Activated naive CD4-positive, alpha-beta T cell treated with anti-CD3 and anti-CD28 coated beads, Interleukin-2, amount 50 U/mL, for 72 hours (primary cell): ENCODE measurements at places on chromosomes 2 and 18.
A peak's percentile ranks its signal among the peaks of the same experiment; 100 is the strongest.

GRCh38 chr2:236855866-236856847 is 229.5 kb upstream of the COPS8 start:
- no peak for DNase-seq

DNA sequence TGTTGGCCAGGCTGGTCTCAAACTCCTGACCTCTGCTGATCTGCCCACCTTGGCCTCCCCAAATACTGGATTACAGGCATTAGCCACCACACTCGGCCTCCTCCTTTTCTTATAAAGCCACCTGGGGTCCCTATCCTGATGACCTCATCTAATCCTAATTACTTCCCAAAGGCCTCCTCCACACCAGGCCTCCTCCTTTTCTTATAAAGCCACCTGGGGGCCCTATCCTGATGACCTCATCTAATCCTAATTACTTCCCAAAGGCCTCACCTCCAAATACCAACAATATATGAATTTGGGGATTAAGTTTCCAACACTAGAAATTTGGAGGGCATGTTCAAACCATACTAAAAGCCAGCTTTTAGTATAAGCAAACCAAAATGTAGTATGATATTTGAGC is 9.7 kb upstream of the RMC1 start:
- no peak for DNase-seq

GRCh38 chr2:26139269-26140183 is 33.4 kb upstream of the GAREM2 start:
- no peak for DNase-seq

DNA sequence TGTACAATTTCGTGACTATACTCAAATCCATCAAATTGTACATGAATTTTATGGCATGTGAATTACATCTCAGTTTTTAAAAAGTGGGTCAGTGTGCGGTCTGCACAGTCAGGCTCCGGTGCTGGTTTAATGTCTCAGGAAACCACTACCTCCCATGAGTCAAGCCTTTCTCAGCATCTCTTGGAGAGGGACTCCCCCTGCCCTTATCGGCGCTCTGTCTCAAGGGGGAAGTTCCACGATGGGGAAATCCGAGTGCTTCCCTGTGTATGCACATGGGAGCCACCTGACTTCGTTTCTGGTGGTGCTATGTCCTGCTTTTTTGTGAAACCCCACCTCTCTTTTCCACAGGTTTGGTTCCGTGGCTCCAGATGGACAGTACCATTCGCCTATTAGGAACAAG is 72.5 kb downstream of the ACOXL start:
- peak; percentile 47 for DNase-seq

DNA sequence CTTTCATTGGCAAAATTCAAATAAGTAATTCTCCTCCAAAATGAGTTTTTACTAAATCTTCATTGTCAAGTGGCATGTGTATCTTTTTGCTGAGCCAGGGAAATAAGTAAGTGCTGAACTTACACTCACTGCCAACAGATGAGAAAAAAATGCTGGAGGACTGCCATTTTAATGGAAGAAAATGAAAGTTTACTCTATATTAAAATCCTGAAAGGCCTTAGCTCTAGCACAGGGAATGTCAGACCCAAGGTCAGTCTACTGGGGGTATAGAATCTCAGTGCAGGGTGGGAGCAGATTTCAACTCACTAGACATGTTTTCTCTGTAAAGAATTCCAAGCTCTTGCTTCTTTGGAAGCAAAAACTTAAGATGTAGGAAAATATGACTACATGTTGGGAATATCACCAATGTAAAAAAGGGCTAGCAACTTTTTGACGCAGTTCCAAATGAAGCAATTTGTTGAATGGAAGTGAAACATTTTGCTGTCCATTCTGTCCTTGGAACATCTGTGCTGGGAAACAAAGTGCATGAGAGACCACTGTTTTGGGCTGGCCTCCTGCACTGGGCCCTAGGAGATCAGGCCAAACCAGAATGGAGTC is 127.0 kb downstream of the ST6GAL2 start:
- DNase-seq, result no peak

DNA sequence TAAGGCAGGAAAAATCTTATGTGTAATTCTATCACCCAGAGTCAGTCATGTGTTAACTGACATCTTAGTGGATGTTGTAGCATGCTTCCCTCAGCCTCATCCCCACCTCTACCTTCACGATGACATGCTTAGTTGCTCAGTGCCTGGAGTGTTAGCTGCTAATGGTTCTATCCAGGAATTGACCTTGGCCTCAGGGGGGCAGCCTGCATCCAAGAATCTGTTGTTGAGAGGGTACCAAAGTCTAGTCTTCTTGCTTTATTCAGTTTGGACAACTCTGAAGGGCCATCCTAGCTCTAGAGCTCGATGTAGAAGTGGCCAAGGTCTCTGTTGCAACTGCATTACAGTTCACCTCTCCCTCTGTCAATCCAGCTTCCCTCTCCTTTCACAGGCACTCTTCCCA is 61.2 kb downstream of the ACYP2 start:
- no peak for DNase-seq

- no peak for DNase-seq
Observed at GRCh38 chr2:196565106-196565765, 74.3 kb upstream of the CCDC150 start.

DNA sequence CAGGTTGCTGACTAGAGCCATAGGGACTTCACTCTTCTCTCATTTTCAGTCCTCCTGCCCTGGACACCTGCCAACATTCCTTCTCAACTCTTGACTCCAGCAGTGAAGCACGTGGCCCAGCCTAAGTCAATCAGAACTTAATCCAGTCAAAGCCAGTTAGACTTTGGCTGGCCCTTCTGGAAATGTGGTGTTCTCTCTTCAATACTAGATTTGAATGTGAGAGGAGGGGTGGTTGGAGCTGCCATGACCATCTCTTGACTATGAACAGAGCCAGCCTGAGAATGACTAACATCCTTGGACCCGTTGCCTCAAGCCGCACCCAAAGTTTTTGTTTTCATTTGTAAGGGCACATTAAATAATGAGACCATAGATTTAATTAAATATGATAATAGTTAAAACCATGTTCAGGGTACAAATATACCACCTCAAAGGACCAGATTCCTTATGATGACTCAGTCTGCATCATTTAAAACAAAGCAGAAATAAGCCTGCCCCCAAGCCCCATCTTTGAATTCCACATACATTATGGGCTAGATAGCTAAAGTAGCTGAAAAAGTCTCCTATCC is 49.7 kb upstream of the RASGRP3 start:
- DNase-seq, result no peak

GRCh38 chr18:44725300-44726058 is 44.8 kb downstream of the SETBP1 start:
- peak; percentile 53 for DNase-seq

DNA sequence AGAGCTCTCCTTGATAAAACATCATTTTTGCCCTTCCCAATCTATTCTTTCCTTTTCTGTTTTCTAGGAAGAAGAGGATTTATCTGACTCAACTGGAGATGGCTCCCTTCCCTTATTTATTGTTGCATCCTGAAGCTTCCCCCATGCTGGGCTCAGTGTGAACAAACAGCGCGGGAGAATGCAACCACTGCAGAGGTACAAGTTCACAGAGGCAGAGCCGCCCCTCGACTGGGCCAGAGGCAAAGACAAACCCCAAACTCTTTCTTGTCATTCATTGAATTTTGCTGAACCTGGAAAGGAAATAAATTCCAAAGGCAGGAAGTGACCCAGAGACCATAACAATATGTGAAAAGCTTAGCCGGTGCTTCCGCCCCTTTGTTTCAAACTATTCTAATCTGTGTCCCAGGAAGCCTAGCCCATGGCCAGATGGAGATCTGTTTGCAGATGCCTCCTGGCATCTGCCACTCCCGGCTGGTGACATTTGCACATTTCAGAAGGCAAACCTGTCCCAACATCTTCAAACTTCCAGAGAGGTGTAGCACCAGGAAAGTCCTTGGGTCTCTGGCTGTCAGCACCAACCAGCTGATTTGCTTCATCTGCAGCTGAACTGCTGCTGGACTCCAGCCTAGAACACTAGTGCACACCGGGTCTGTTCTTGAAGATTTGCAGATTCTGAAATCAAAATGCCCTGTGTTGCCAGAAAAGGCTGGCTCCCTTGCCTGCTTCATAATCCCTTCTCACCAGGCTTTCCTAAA is 79.4 kb upstream of the MAP4K3 start:
- no peak for DNase-seq

DNA sequence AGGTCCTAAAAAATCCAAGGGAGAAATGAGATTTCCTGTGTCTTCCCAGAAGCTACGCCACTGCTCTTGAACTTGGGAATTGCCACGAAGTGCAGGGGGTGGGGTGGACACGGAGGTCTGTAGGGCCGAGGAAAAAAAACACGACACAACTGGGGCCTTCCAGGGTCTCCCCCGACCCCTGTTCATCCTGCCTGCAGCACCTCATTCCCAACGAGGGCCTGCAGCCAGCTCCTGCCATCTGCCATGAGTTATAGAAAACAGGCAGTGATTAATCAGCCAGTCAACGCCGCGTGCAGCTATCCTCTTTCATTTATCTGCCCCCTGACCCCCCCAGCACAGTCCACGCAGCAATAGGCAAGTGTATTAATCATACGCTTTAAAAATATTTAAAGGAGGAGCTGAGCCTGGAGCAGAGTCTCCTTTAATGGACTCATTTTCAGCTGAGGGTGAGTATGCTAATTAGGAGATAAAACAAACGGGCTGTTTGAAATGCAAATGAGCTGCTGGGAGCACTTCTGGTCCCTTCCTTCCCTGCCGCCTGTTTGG is 209.9 kb downstream of the TFCP2L1 start:
- DNase-seq, result peak; percentile 57

DNA sequence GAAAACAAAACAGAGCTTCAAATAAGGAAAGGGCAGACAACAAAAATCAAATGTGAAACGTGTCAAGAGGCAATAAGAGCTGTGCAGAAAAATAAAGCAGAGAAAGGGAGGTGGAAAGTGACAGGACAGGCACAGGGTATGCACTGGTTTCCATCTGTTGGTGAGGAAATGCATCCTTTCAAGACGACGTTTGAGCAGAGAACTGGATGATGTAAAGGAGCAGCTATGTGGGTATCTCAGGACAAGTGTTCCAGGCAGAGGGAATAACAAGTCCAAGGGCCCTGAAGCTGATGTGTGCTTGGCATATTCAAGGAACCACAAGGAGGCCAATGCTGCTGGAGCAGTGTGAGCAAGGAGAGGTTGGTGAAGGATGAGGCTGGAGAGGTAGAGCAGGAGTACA is 168.9 kb upstream of the SERPINE2 start:
- DNase-seq, result no peak

DNA sequence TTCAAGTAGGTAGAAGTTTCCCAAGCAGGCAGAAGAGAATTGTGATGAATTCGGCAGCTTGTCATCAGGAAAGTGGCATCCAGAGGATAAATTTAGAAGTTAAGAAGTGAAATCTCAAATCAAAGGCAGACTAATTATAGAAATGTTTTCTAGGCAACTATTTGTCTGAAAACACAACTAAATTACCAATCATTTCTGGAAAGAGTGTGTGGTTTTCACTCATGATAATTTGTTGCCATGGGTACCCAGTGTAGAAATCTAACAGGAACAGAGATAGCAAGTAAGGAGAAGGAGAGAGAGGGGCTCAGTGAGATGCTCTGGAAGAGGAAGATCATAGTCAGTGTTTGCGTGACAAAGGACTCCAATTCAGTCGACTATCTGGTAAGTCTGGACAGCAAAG is 208.1 kb downstream of the NCKAP5 start:
- no peak for DNase-seq

GRCh38 chr2:51208521-51208920 is 176.6 kb upstream of the NRXN1 start:
- DNase-seq, result no peak

GRCh38 chr18:54805571-54806334 is 22.5 kb upstream of the RAB27B start:
- no peak for DNase-seq

- no peak for DNase-seq
Observed at GRCh38 chr2:163565192-163565591, 170.6 kb downstream of the FIGN start.

DNA sequence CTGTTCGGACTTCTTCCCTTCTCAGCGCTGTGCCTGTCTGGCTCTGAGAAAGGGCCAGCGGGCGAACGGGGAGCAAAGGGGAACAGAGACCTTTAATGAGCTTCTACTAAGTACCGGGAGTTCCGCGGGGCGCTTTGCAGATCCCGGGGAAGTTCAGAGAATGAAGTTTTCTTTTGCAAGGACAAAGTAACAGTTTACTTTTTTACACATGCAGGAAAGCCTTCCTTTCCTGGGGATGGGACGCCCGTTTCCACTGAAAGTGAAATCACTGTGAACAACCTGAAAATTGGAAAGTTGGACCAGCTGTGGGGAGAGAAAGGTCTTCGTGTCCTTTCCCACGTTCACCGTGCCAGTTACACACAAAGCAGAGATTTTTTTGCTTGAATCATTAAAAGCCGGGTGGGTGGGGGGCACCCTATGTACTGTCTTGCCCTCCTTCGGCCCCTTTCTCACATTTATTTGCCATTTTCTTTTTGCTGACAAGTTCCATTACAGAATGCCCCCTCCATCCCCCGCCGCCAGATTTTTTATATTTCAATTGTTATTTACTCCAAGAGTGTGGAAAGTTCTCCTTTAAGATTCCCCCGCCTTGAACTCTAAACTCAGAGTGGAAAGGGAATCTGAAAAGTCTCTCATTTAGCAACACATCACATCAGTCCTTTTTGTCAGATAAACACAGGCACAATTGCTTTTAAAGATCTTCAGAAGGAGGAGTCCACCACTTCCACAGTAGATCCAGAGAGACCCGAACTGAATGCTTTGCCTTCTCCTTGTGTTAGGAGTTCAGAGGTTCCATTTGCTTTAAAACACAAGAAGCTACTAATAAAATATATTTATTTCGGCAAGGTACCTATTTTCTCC is 1.1 kb upstream of the FN1 start:
- DNase-seq, result peak; percentile 12

- no peak for DNase-seq
Observed at GRCh38 chr2:58155160-58155778, 85.9 kb downstream of the FANCL start.

- DNase-seq, result no peak
Observed at GRCh38 chr2:124001696-124002430, 23.2 kb upstream of the CNTNAP5 start.

- no peak for DNase-seq
Observed at GRCh38 chr2:100053087-100053885, 89.1 kb downstream of the AFF3 start.

DNA sequence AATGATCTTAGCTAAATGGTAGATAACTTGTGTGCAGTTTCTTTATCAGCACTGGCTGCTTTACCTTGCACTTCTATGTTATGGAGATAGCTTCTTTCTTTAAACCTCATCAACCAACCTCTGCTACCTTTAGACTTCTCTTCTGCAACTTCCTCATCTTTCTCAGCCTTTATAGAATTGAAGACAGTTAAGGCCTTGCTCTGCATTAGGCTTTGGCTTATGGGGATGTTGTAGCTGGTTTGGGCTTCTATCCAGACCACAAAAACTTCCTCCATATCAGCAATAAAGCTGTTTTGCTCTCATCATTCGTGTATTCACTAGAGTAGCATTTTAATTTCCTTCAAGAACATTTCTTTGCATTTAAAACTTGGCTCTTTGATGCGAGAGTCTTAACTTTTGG is 123.7 kb downstream of the PIK3C3 start:
- no peak for DNase-seq
